ENCODE measurements at places on chromosomes 16 and 17.
A peak's percentile ranks its signal among the peaks of the same experiment; 100 is the strongest.

DNA sequence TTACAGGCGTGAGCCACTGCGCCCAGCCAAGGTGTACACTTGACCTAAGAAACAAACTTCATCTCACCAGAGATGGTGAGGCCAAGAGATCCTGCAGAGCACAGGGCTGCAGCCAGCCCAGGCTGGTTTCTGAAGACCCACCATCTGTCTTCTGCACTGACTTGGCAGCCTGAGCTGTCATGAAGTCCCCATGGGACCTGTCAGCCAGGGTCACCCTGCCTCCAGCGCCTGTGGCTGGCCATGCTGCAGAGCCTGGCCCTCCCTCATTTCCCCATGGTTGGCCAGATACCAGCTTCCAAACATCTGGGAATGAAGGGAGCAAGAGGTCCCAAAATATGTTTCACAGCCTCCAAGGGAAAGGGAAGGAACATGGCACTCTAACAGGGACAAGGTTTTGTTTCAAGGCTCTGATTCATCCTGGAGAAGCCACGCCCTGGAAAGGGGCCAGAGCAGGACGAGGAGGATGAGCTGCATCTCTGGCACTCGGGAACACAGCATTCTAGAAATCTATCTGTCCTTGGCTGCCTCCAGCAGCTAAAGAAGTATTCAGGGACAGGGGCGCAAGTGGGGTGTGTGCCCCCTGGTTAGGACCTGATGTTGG, 45.3 kb downstream of the DDX19A start:
- no peak for DNase-seq

DNA sequence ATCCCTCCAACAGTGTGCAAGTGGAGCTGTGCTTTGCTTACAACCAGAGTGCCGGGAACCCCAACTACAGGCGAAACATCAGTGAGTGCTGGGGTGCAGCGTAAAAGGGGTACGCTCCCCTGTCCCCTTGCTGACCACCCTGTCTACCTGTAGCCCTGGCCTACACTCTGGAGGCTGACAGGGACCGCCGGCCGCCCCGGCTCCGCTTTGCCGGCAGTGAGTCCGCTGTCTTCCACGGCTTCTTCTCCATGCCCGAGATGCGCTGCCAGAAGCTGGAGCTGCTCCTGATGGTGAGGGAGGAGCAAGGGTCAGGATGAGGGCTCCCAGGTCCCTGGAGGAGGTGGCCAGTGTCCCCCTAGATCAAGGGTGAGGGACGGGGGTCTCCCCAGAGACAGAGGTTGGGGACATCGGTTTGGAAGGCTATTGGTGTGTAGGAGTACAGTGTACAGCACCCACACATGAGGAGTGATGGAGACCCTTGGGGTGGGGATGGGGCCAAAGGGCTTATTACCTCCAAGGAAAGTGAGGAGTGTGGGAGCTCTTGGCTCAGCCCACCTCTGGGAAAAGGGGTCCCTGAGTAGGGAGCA, 19.6 kb upstream of the PDK2 start:
- no peak for DNase-seq

DNA sequence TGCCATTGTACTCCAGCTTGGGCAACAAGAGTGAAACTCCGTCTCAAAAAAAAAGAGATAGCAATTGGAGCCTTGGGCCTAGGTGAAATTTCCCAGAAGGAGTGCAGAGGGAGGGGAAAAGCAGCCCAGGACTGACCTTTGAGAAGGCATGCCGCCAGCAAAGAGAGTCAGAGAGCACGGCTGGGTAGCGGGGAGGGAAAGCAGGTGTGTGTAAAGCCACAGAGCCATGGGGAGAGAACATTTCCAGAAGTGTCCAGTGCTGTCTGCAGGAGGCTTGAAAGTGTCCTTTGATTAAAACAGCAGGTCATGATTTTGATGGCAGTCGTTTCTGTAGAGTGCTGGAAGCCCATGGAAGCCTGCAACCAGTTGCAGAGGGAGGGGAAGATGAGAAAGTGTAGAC, 8.1 kb downstream of the C16orf54 start:
- DNase-seq: no peak

DNA sequence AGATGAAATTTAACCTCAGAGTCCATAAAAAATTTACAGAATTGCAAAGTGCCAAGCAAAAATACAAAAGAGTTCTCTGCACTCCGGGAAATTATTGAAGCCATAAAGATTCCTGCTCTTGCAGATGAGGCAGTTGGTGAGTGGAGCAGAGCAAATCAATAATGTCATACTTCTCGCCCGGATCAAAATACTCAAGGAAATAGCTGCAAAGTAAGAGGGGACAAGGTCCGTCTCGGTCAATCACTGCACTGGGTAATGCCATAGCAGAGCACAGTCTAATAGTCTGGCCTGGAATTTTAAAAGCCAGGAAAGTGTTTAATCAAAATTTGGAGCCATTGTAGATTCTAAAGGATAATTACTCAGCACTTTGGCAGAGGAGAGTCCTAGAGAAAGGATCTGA, 58.9 kb downstream of the GP2 start:
- DNase-seq: no peak

- DNase-seq: no peak
Observed at GRCh38 chr17:17091276-17091675, 49.0 kb downstream of the MPRIP start.

GRCh38 chr17:17817552-17817947, 19.2 kb downstream of the SREBF1 start:
- DNase-seq: no peak

DNA sequence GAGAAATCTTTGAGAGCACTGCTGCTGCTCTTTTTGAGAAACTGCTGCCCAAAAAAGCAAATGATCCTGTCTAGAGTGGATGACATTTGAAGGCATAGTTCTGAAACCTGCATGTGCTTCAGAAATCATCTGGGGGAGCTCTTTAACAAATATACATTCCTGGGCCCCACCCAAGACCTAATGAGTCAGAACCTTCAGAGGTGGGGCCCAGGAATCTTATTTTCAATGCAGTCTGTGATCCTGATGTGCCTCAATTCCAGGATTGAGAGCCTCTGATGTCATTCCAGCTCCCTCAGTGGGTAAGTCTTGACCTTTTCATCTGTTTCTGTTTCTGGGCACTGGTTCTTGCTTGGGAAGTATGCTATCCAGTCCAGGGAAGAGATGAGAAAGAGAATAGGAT, 42.3 kb downstream of the HNF1B start:
- peak; percentile 28 for DNase-seq

- DNase-seq: peak; percentile 35
Observed at GRCh38 chr16:598823-599739, 9.2 kb downstream of the RAB40C start.

- DNase-seq: peak; percentile 47
Observed at GRCh38 chr17:40290629-40291280, 3.1 kb downstream of the CDC6 start.

DNA sequence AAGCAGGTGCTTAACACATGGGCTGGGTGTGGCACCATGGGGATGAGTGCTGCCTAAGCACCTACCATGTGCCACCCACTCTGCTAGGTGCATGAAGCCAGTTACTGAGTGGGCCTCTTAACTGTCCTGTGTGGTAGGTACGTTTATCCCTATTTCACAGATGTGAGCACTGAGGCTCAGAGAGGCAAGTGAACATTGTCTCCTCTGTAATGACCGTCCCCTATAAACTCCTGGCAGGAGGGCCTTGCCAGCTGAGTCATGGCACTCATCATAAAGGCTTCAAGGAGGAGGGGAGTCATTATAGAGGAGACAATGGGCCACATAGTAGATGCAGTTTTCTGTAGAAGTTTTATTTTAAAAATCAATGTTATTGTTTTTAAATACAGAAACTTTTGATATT, 79.1 kb downstream of the RAB11FIP4 start:
- no peak for DNase-seq

GRCh38 chr16:67927131-67927941, 4.3 kb downstream of the CTRL start:
- DNase-seq: no peak

- DNase-seq: no peak
Observed at GRCh38 chr16:3188925-3189825, 1.2 kb downstream of the OR1F1 start.

DNA sequence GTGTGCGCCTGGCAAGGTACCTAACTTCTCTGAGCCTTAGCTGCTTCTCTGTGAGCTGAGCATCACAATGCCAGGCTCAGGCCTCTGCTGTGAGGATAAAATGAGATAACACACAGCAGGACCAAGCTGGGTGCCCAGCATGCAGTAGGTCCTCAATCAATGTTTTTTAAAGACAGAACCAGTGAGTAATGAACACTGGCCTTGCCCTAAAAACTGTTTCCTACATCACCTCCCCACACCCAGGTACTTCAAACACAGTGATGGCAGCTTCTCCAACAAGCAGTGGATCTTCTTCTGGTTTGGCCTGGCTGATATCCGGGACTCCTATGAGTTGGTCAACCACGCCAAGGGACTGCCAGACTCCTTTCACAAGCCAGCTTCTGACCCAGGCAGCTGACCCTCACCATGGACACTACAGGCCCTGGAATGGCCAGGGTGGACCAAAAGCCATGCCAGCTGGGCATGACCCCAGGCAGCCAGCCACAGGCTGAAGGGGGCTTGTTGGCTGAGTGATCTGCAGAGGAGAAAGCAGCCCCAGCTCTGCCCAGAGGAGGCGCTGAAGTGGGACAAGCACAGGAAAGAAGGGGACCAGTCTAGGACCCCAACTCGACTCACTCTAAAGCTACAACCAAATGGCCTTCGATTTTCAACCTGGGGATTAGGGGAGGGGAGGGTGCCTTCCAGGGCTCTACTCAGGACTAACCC, 3.9 kb downstream of the NAGS start:
- DNase-seq: no peak
